ENCODE measurements at places on chromosomes 16 and 17. TPM values are rescaled to one million over a fixed set of nuclear protein-coding genes. Genes with fewer than 3 reads are reported as not detected.
A peak's percentile ranks its signal among the peaks of the same experiment; 100 is the strongest.

- H3K36me3 ChIP-seq: no peaks in the 10 kb centered on the region
- peaks cover 10% of the 10 kb centered on the region for H3K4me1 ChIP-seq
- H3K4me3 ChIP-seq: no peak overlapping the region
- no peak for DNase-seq
Observed at GRCh38 chr16:57305159-57305811, 20.8 kb upstream of the PLLP start.

- H3K36me3 ChIP-seq: no peaks in the 10 kb centered on the region
- H3K27ac ChIP-seq: no peak overlapping the region
- DNase-seq: no peak
- no peaks in the 10 kb centered on the region for H3K4me1 ChIP-seq
- H3K27me3 ChIP-seq: no peaks in the 10 kb centered on the region
Observed at GRCh38 chr17:15122857-15123256, 142.3 kb downstream of the PMP22 start.

- DNase-seq: no peak
- H3K36me3 ChIP-seq: no peaks in the 10 kb centered on the region
- no peaks in the 10 kb centered on the region for H3K4me1 ChIP-seq
- H3K27me3 ChIP-seq: no peaks in the 10 kb centered on the region
- H3K27ac ChIP-seq: no peak overlapping the region
Observed at GRCh38 chr16:86665319-86665675, 86.9 kb downstream of the FOXL1 start.

DNA sequence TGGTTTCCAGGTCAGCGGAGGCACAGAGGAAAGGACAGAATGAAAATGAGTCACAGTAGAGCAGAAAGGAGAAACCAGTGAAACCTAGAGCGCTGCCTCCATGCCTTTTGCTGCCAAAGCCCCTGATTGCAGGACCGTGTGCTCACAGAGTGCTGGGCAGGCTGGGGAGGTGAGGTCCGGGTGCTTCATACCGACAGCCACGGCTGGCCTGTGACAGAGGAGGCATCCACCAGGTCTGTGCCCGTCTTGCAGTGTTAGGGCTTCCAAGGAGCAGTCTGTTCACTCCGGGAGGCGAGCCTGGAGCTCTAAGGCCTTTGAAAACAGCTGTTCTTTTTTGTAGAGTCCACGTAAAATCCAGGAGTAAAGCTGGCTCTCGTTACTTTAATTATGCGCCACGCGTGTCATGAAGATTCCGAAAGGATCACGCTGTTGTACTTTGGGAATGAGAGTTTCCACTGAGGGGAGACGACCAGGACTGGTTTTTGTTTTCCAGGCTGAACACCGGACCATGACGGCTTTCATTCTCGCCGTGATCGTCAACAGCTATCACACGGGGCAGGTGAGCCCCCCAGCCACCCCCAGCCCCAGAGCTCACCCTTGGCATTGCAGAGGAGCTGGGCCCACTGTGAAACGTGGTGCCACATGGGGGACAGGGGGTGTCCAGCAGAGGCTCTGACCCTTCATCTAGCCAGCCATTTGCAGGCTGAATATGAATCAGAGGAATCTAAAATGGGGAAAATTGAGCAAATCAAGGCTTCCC lies 108.5 kb upstream of the CHMP6 start:
- DNase-seq: no peak
- H3K27ac ChIP-seq: no peak overlapping the region
- H3K4me1 ChIP-seq: no peaks in the 10 kb centered on the region

GRCh38 chr17:59296190-59296589 lies 35.3 kb upstream of the YPEL2 start:
- H3K36me3 ChIP-seq: no peaks in the 10 kb centered on the region
- H3K27ac ChIP-seq: no peak overlapping the region
- H3K27me3 ChIP-seq: no peaks in the 10 kb centered on the region

GRCh38 chr17:62653826-62654761 lies 26.6 kb downstream of the MRC2 start:
- no peaks in the 10 kb centered on the region for H3K36me3 ChIP-seq
- no peak for DNase-seq
- H3K4me1 ChIP-seq: peaks cover 11% of the 10 kb centered on the region
- peak overlapping the region; percentile 52 for H3K4me3 ChIP-seq

DNA sequence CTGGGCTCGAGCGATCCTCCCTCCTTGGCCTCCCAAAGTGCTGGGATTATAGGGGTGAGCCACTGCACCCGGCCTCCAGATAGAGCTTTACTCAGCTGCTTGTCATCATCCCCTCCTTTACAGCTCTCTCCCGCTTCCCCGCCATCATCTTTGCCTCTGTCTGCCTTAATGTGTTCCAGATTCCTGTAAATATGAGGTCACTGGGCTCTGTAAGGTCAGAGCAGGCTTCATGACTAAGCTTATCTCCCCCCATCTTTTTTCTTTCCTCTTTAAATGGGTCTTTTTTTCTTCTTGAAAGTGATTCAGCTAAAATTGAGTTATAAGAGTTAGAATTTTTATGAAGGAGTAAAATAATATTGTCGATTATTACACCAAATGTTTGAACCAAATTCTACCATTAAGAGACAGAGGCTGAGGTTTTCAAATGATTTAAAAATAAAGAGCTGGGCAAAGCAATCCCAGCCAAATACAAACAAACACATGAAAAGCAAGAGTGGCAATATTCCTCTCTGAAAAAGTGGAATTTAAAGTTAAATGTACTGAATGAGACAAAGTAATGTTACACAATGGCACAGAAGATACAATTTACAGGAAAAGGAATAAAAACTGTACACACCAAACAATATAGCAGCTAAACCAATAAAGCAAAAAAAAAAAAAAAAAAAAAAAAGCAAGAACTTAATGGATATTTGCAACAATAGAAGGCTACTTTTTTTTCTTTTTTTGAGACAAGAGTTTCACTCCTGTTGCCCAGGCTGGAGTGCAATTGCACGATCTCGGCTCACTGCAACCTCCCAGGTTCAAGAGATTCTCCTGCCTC lies 62.1 kb downstream of the CRISPLD2 start:
- H3K36me3 ChIP-seq: no peaks in the 10 kb centered on the region
- H3K4me1 ChIP-seq: no peaks in the 10 kb centered on the region
- no peaks in the 10 kb centered on the region for H3K27me3 ChIP-seq
- no peak for DNase-seq

GRCh38 chr17:57823469-57824401 lies 26.1 kb downstream of the MRPS23 start:
- H3K4me1 ChIP-seq: no peaks in the 10 kb centered on the region
- no peak overlapping the region for H3K4me3 ChIP-seq
- no peaks in the 10 kb centered on the region for H3K27me3 ChIP-seq

DNA sequence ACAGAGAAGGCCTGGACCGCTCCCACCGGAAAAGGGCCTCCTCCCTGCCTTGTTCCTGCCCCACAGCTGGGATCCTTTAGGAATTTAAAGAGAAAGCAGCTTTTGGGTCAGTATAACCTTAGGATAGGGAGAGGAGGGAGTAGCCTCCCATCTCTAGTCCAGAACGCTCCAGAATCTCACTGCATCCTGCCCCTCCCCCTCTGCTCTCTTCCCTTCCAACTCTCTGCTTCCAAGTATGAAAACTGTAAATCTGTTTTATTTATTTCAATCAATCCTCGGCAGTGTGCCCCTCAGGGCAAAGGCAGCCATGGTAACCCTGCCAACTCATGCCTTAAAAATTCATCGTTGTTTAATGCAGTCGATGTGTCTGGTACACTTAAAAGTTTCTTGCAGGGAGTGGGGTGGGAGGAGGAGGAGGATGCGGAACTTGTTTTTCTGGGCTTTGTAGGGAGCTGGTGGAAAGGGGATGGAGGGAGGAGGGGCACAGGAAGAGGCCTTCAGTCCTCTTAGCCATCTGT lies 21.2 kb upstream of the MTSS2 start:
- no peaks in the 10 kb centered on the region for H3K27me3 ChIP-seq
- H3K27ac ChIP-seq: peak overlapping the region; percentile 77
- H3K4me3 ChIP-seq: no peak overlapping the region

DNA sequence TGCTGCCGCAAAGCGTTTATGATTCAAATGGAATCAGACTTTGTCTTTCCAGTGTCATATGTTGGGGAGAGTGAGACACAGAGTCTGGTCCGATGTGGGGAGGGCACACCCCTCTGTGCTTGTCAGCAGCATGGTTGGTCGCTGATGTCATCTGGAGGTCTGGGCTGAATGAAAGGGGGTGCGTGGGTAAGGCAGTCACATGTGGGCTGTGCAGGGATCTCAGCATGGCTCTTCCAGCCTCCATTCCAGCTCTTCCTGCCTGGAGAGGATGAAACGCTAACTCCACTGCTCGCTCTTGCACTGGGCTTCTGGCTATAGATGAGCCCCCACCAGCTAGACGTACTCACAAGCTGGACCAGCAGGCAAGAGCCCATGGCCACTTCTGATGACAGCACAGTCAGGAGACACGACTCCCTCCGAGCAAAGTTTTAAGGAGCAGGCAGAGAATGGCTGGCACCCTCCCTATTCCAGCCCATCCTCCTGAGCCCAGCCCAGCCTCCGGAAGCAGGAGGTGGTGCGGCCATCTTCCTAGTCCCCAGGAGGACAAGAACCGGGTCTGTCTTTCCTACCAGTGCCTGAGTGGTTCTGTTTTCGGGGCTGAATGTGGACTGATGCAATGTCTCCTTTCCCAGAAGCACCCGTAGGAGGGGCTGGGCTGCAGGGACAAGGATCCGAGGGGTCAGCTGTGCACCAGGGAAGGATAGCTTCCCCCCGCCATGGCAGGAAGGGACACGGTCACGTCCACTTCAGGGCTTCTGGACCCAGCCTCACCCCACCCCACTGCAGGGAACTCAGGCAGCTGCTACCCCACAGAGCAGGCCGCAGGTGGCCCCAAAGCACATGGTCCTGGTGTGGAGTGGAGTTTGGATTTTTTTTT lies 41.5 kb upstream of the CBFA2T3 start:
- DNase-seq: no peak
- H3K27ac ChIP-seq: no peak overlapping the region
- H3K27me3 ChIP-seq: peaks cover 66% of the 10 kb centered on the region
- no peak overlapping the region for H3K4me3 ChIP-seq

DNA sequence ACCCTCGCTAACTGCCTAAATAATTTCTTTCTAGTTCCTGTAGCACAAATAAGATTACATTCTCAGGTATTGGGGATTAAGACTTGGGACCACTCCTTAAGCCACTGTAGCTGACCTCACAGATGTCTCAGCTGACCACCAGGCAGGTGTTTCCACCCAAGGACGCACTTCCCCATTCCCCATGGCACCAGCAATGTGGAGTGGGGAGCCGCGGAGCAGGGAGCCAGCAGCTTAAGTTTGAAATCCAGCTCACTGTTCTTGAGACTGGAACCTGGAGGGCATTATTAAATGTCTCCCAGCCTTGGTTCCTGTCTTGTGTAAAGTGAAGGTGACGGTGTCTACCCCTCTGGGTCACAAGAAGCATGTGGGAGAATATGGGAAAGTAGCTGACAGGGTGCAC lies 249.4 kb upstream of the CACNG5 start:
- H3K36me3 ChIP-seq: no peaks in the 10 kb centered on the region
- H3K4me1 ChIP-seq: no peaks in the 10 kb centered on the region
- no peak overlapping the region for H3K27ac ChIP-seq
- H3K4me3 ChIP-seq: no peak overlapping the region
- no peak for DNase-seq
- H3K27me3 ChIP-seq: no peaks in the 10 kb centered on the region

GRCh38 chr17:80811181-80812105 lies 180.2 kb upstream of the CHMP6 start:
- no peaks in the 10 kb centered on the region for H3K27me3 ChIP-seq
- no peak overlapping the region for H3K4me3 ChIP-seq
- no peak overlapping the region for H3K27ac ChIP-seq

GRCh38 chr17:9544221-9544620 lies 31.4 kb downstream of the STX8 start:
- no peak overlapping the region for H3K27ac ChIP-seq
- H3K27me3 ChIP-seq: no peaks in the 10 kb centered on the region
- no peak overlapping the region for H3K4me3 ChIP-seq

- H3K27ac ChIP-seq: no peak overlapping the region
- H3K4me3 ChIP-seq: no peak overlapping the region
- DNase-seq: no peak
- H3K27me3 ChIP-seq: no peaks in the 10 kb centered on the region
- H3K36me3 ChIP-seq: no peaks in the 10 kb centered on the region
- H3K4me1 ChIP-seq: no peaks in the 10 kb centered on the region
Observed at GRCh38 chr16:23365602-23366240, 63.6 kb downstream of the SCNN1B start.

DNA sequence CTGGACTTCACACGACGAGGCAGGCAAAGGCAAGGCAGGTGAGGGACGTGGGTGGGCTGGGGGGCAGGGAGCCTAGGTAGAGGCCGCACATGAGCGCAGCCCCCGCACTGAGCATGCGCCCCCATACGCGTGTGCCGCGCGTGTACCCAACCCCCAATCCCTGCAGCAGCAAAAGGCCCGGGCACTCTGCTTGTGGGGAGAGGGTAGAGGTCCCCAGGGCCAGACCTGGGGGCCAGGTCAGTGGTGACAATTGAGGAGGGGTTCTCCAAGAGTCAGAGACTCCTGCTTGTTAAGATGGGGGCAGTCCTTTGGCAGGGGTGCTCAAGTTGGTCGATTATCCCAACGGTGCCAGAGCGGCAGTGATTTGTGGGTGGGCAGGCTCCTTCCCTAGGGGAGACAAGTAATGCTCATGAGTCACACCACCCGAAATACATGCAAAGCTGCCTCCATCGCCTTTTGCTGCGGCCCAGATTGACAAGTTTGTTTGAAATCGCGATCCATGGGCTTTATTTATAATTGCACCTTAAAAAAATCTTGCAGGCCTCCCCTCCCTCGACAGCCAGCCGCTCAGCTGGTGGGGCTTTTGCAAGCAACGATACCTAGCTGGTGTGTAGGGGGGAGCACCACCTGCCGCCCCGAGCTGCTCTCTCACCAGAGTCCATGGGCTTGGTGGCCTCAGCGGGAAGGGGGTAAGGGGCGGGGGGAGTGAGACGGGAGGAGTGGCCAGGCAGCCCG lies 1.1 kb upstream of the GIT1 start:
- H3K27ac ChIP-seq: peak overlapping the region; percentile 76
- H3K4me3 ChIP-seq: peak overlapping the region; percentile 78
- DNase-seq: no peak
- no peaks in the 10 kb centered on the region for H3K36me3 ChIP-seq

GRCh38 chr17:19391432-19391831 lies 4.4 kb upstream of the MFAP4 start:
- H3K27ac ChIP-seq: peak overlapping the region; percentile 62
- H3K36me3 ChIP-seq: no peaks in the 10 kb centered on the region
- DNase-seq: no peak
- no peak overlapping the region for H3K4me3 ChIP-seq
- H3K4me1 ChIP-seq: peaks cover 19% of the 10 kb centered on the region

- H3K27me3 ChIP-seq: no peaks in the 10 kb centered on the region
- H3K36me3 ChIP-seq: peaks cover 8% of the 10 kb centered on the region
- no peak for DNase-seq
- peak overlapping the region; percentile 70 for H3K27ac ChIP-seq
Observed at GRCh38 chr17:42132941-42133340, 10.3 kb downstream of the HSPB9 start.

GRCh38 chr17:75087558-75088453 lies at the start of gene SLC16A5:
Gene SLC16A5 (plus strand): TSS chr17:75087954. CDS start chr17:75093637, 5,683 bp downstream.
- peak; percentile 92 for DNase-seq
- H3K36me3 ChIP-seq: no peaks in the 10 kb centered on the region
- peak within 1 kb of the TSS; percentile 69 for H3K4me3 ChIP-seq
- H3K27me3 ChIP-seq: no peaks in the 10 kb centered on the region
- H3K4me1 ChIP-seq: peaks cover 21% of the 10 kb centered on the region
- peak within 1 kb of the TSS; percentile 98 for H3K27ac ChIP-seq

The HP gene
- 543 TPM for total RNA-seq

The TP53I13 gene
- 114 TPM for total RNA-seq

The NOL3 gene
- total RNA-seq: 39.7 TPM

The OR4D1 gene
- total RNA-seq: not detected

The TUBG1 gene
- total RNA-seq: 20.5 TPM

The PRM2 gene
- not detected for total RNA-seq

The RTN4RL1 gene
- 14.1 TPM for total RNA-seq

The TBC1D3C gene
- not detected for total RNA-seq

The TSC2 gene
- total RNA-seq: 48.9 TPM

The KRTAP9-4 gene
- not detected for total RNA-seq

The NUBP1 gene
- total RNA-seq: 19.7 TPM
